ENCODE measurements at places on chromosomes 7 and 10.

DNA sequence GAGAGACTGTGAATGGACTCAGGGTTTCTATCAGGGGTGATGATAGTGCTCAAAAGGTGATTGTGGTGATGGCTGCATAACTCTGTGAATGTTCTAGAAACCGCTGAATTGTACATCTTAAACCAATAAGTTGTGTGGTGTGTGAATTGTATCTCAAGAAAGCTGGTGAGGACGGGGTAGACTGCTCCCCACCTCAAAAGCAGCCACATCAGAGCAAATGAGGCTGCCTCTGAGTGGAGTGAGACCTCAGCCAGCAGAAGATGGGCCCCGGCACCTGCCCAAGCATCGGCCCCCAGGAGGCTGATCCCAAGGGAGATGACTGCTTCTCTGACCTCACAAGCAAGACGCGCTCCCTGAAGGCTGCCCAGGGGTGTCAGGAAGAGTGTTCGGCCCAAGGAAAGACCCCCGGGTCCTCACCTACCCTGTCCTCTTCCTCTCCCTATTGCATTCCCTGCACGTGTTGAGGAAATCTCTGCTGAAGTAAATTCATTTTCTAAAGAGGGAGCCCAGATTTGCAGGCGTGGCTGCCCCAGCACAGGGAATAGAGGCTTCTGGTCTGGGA, 279.3 kb upstream of the SHH start:
- DNase-seq: no peak

GRCh38 chr7:45267262-45267661, 109.7 kb downstream of the RAMP3 start:
- no peak for DNase-seq

DNA sequence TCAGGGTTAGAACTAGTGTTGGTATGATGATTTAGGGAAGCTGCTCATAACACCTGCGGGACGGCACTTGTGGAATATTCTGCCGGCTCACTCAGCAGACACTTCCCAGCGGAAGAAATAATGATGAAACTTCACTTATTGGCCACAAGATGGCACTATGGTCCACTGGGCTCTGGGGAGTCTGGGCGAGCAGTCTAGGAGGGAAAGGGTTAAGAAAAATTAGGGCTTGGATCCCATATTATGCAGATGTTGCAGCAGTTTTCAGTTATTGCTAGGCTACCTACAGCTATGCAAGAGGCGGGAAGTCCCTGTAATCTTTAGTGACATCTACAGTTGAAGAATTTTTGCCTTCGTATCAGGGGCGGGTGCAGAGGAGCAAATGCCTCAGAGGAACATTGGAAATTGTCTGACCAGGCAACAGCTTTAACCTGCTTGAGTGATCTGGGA, 238.7 kb upstream of the PRSS58 start:
- no peak for DNase-seq

- no peak for DNase-seq
These were observed 26.2 kb downstream of the PWWP2B start for GRCh38 chr10:132422903-132423825.

DNA sequence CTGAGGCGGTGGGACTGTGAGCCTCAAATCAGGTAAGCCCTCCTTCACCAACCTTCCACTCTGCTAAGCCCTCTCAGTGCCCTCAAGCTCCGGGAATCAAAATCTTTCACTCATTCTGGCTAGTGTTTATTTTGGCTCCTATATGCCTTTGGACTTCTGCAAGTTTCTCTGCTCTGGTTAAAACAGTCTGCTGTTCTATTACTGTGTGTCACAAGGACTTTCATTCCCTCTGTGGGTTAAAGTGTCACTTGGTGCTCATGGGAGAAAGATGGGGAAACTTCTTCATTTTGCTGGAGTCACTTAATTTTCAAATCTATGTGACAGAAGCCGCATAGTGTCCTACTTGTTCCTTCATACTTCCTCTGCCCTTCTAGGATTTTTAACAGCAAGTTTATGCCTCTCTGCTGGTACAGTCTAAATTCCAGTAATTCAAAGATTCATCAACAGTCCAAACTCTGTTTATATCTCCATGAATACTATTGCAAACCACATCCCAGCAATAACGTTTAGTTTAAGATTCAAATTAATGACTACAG, 61.3 kb downstream of the CD36 start:
- DNase-seq: no peak

DNA sequence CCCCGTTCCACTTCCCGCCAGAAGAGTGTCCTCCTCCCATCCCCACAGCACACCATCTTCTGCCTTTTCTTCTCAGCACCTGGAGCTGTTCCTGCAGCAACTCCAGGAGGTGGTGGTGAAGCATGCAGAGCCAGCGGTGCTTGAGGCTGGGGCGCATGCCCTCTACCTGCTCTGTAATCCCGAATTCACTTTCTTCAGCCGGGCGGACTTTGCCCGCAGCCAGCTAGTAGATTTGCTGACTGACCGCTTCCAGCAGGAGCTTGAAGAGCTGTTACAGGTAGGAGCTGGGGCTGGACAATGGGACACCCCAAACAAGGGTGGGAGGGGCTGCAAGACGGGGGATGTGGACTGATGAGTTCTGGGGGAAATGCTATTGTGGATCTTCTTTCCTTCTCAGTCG, 19.1 kb upstream of the PVRIG start:
- no peak for DNase-seq

- DNase-seq: no peak
These were observed 78.6 kb upstream of the ADRB1 start for GRCh38 chr10:113965077-113965476.

GRCh38 chr10:85598646-85599045, 767.9 kb downstream of the GRID1 start:
- no peak for DNase-seq

DNA sequence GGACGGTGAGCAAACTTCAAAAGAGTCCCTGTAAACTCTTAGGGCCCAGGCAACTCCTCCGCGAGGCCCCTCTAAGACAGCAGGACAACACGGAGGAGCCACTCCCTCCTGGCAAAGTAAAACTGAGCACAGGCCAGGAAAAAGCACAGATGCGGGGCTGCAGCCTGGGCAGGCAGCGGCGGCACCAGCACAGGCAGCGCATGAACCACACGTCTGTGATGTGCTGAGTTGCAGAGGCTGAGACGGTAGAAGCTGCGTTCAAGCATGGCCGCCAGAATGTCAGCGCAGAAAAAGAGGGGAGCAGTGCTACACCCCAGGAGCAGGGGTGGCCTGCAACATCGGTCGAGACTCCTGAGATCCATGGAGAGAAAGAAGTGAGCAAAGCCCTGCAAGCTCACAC, 46.1 kb upstream of the STK17A start:
- DNase-seq: no peak

- DNase-seq: no peak
These were observed 21.5 kb upstream of the OR6B1 start for GRCh38 chr7:143978585-143978984.
